ENCODE measurements at places on chromosomes 11 and 22.

- no peak for DNase-seq
Measured at GRCh38 chr22:29700900-29701154, 19.0 kb upstream of the CABP7 start.

DNA sequence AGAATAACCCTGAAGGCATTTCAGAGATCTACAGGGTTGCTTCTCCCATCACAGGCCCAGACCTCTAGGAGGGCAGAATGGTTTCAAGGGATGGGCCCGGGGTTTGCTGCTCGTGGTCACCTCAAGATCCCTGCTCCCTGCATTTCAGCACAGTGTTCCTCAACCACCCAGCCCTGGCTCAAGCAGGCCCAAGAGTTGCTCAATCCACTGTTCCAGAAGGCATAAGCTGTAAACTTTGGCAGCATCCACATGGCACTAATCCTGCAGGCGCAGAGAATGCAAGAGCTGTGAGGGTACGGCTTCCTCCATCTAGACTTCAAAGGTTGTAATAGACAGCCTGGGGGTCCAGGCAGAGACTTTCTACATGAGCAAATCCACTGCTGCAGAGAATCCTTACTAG is 225.0 kb upstream of the UBASH3B start:
- DNase-seq = no peak

GRCh38 chr22:49583341-49583740 is 244.3 kb downstream of the BRD1 start:
- DNase-seq = no peak

DNA sequence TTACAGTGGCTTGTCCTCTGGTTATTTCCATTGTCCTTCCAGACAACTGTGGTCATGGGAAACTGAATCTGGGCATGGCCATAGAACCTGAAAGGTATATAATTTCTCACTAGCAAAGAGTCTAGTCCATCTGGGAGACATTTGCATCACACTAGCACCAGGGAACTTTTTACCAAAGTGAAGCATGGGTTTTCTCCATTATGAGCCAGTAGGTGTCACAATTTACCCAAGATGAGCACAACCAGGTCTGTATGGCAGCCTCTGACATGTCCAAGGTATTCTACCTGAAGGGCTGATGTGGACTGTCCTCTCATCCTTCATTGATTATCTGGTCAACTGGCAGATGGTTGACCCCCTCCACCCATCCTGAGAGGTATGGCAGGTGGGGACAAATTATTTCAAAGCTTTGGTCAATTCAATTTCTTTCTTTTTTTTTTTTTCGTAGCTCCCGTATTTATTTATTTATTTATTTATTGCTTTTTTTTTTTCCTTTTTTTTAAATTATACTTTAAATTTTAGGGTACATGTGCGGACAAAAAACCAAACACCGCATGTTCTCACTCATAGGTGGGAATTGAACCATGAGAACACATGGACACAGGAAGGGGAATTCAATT is 425.9 kb downstream of the TMEM135 start:
- no peak for DNase-seq

- no peak for DNase-seq
Measured at GRCh38 chr22:19419086-19419463, 12.5 kb downstream of the HIRA start.

- DNase-seq = no peak
Measured at GRCh38 chr11:44627165-44627789, 61.8 kb downstream of the CD82 start.

- no peak for DNase-seq
Measured at GRCh38 chr11:125871391-125872137, 15.9 kb upstream of the HYLS1 start.

DNA sequence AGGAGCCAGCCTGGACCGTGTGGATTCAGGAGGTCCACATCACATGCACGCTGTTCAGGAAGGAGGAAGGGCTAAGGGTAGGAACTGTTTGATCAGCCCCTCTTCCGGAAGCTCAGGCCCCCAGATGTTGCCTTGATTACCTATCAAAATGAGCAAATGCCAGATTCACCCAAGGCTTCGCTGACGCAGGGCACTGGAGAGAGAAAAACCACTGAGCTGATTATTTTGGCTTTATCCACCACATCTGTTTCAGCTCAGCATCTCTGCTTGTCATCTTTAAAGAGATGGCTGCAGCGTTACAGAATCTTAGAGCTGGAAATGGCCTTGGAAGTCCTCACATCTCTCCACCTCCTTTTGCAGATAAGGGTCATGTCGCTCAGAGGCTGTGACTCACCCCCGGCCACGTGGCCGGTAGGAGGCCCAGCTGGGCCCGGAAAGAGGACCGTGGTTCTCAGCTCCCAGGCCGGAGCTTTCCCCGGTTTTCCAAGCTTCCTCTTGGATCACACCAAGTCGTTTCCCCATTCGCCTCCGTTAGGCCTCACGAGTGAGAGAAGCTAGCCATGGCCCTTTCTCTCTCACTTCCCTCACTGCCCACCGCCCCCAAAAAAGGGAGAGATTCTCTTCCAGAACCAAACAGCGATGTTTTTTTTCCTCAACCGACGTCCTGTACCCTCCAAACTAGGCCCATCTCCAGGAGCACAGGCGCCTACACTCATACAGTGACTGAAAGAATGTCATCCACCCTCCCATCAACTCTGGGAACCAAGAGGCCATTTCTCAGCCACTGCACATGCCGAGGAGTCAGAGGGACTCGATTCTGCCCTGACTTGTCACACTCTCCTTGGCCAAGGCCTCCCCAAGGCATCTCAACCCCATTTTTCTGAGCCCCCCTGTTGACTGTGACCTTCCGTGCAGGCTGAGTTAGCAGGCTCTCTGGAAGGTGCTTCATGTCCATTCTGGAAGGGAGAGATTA is 37.6 kb downstream of the LIF start:
- no peak for DNase-seq

GRCh38 chr11:75028724-75029123 is 40.0 kb downstream of the NEU3 start:
- no peak for DNase-seq

DNA sequence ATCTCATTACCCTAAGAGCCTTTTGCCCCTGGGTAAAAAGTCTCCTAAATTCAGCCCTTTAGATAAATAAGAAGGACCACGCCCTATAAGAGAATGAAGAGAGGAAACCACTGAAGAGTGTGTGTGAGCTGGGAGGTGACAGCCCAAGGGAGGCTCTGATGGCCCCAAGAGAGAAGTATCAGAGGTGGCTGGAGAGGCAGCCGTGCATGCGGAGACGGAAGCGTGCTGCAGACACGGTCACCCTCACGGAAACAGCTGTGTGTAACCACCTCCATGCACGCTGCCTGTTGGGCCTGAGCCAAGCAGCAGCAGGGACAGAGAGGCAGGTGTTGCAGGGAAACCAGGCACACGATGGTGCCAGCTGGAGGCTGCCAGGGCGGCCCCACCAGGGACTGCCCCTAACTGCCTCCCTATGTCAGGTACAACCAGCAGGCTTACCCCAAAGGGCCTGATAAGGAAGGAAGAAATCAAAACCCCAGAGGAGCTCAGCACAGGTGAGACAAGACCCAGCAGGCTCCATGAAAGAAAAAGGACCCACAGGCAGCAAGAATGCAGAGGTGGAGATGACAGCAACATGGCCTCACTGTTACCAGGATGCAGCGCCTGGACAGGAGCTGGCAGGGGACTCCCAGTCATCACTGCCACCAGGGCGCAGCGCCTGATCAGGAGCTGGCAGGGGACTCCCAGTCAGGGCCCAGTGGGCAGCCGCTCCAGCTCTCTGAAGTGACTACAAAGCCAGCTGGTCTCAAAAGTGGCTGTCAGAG is 7.8 kb downstream of the LARGE2 start:
- no peak for DNase-seq

DNA sequence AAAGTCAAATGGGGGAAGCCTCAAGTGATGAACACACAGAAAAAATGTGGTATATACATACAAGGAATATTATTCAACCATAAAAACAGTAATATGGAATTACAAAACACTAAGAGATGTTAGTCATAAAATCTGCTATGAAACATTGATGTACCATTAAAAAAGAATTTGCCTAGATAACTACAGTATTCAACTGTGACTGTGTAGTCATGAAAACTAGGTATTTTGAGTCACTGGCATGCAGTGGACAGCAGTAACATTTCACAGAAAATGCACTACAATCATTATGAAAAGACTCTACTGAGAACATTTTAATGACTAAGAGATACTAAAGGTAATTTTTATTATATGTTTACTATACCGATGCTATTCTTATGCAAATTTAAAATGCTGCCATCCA is 11.7 kb downstream of the ZNF195 start:
- no peak for DNase-seq

DNA sequence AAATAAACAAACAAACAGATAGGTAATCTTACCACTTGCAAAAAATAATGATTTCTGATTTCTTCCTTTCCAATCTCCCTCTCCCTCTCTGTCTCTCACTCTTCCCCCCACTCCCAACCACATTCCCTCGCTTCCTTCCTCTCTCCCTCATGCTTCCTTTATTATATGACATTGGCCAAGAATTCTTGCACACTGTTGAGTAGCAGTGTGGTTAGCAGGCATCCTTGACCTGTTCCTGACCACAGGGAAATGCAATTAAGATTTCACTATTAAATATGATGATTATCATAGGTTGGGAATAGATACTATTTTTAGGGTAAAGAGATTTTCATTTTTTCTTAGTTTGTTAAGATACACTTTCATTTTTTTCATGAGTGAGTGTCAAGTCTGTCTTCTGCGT is 14.7 kb upstream of the PLAAT4 start:
- no peak for DNase-seq

DNA sequence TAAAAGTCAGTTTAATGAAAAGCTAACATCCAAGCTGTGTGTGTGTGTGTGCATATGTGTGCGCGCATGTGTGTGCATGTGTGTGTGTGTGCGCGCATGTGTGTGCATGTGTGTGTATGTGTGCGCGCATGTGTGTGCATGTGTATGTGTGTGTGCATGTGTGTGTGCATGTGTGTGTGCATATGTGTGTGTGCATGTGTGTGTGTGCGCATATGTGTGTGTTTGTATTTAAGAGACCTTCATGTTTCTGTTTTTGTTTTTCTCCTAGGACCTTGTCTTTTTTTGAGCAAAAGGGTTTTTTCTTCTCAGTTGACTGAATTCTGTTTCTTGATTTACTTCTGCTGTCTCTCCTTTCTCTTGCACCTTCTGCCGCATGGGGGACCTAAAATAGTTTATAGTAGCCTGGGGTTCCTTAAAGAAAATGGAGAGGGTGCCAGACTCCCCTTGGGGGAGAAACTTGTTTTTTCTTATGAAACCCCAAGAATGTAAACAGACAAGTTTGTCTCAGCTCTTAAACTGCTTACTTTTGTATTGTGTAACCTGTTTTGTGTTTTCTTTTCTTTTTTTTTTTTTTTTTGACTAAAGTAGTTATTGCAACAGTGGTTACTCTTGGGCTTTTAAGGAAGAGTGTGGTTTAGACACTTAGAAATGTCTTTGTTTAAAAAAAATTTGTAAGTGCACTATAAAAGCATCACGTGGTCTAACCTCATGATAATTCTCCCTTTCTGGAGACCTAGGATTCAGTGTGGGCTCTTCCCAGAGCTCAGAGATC is 53.0 kb downstream of the OSBPL5 start:
- DNase-seq = no peak

- no peak for DNase-seq
Measured at GRCh38 chr11:73660497-73661034, 14.2 kb downstream of the PLEKHB1 start.

- DNase-seq = no peak
Measured at GRCh38 chr11:123408619-123409455, 21.2 kb upstream of the GRAMD1B start.

DNA sequence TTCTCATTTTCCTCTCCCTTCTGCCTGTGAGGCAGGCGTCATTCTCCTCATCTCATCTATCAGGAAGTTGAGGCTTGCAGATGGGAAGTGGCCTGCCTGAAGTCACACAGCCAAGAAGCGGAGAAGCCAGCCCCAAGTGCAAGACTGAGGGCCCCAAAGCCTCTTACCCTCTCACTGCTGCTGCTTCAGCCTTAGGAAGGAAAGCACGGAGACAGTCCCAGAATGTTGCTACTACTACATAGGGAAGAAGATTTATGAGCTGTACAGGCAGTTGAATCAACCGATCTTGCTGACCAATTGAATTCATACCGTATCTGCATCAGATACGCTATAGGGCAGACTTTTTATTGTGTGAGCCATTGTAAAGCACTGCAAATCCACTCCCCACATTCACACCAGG is 89.0 kb downstream of the CWC15 start:
- no peak for DNase-seq

GRCh38 chr11:1399386-1400316 is 9.9 kb downstream of the BRSK2 start:
- DNase-seq = no peak
